Hindlimb muscle (tissue), 1 donor: ENCODE measurements at places on chromosomes 1 and 21. TPM values are rescaled to one million over a fixed set of nuclear protein-coding genes. Genes with fewer than 3 reads are reported as not detected.
A peak's percentile ranks its signal among the peaks of the same experiment; 100 is the strongest.

GRCh38 chr1:15616373-15617172 lies 685 bp upstream of the DDI2 start:
- no peak for DNase-seq

The RNF207 gene
- polyA plus RNA-seq, result 32.9 TPM

DNA sequence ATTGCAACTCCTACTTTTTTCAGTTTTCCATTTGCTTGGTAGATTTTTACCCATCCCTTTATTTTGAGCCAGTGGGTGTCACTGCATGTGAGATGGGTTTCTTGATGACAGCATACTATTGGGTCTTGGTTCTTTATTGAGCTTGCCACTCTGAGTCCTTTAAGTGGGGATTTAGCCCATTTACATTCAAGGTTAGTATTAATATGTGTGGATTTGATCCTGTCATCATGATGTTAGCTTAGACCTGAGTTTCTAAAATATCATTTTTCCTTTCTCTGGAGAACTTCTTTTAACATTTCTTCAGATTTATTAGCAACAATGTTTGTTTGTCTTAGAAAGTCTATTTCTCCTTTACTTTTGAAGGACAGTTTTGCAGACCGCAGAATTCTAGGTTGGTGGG lies 11.8 kb upstream of the S100B start:
- no peak for DNase-seq

DNA sequence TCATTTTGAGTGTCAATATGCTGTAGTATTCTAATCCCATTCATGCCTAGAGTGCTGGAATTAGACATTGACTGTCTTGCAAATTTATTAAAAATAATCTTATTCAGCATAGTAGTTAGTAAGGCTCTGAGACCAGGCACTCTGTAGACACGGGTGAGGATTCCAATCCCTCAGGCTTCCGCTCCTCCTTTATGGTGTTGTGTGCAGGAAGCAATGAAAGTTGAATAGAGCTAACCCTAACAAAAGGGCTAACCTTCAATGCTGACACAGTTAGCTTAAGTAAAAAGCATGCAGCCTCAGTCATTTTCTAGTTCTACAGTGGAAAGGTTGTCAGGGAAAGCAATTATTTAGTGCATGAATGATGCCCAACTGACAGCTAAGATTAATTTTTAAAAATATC lies 199.6 kb upstream of the SGIP1 start:
- no peak for DNase-seq

The TNFRSF8 gene
- polyA plus RNA-seq, result 0.34 TPM

The IGFN1 gene
- polyA plus RNA-seq, result 2.6 TPM

DNA sequence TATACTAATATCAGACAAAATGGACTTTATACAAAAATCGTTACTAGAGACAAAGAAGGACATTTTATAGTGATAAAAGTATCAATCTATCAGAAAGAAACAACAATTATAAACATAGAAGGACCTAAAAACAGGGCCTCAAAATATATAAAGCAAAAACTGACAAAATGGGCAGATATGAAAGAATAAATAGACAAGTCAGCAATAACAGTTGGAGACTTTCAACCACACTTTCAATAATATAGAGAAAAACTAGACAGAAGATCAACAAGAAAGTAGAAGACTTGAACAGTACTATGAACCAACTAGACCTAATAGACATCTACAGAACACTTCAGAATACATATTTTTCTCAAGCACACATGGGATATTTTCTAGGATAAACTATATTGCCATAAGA lies 52.4 kb downstream of the MIS18A start:
- DNase-seq, result no peak

The SAMD13 gene
- 10.7 TPM for polyA plus RNA-seq

GRCh38 chr1:154796303-154796892 lies 73.7 kb downstream of the KCNN3 start:
- DNase-seq, result no peak

- no peak for DNase-seq
These were observed 21.8 kb downstream of the TRPM2 start for GRCh38 chr21:44375281-44375651.

- no peak for DNase-seq
These were observed 1.3 kb upstream of the ZBTB7B start for GRCh38 chr1:155001425-155001674.

The CFH gene
- 98.4 TPM for polyA plus RNA-seq

The GSTM2 gene
- polyA plus RNA-seq, result 157 TPM

DNA sequence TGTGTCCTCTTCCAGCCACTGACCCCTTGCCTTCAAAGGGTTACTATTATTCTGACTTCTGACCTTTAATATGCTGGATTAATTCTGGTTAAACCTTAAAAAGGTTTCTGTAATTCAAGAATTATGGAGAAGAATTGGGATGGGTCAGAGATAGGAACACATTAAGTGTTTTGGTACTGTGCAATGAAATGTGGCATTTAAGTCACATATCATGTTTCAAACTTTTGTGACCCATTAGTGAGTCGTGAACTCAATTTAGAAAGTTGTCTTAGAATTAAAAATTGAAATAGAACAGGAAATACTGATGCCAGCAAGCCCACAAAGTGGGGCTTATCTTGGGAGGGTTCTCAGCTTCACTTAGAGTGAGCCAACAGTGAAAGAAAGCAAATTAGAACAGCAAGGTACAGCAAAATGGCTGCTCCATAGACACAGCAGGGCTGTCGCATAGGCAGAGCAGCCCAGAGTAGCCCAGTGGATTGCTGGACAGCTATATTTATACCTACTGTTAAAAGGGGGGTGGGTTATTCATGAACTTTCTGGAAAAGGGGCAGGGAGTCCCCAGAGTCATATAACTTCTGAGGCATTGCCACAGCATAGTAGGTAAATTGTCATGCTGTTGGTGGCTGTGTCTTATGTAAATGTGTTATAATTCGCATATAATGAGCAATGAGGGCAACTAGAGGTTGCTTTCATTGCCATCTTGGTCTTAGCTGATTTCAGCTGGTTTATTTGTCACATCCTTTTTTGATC lies 10.5 kb downstream of the SCP2 start:
- DNase-seq, result no peak

DNA sequence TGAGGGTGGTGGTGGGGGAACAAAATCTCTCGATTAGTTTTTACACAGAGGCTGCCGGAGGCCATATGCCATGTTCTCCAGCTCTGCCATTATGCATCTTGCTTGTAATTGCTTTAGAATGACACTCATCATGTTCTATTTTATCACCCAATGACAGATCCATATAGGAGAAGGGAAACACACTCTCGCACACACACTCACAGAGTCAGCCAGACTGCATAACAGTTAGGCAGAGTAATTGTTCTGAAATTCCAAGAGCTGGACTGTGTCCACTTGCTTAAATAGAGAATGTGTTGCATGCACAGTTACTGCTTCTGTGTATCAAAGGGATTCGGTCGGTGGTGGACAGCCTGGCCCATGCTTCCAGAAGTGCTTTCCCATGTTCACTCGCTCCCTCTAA lies 30.6 kb downstream of the KCND3 start:
- DNase-seq, result no peak

DNA sequence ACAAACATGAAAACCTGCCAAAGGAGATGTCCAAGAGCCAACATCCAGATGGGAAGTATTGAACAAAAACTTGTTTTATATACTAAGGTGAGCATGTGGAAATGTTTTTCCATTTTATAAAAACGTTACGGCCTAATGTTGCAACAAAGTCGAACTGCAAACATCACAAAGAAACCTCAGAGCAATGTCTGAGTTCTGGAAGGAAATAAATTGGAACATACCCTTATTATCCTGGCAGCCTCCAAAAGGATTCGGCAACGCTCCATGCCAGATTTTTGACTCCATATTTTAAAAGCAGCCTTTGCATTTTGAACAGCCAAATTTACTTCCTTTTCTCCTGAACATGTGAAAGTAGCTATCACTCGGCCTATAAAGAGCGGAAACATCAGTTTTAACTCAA lies 3.3 kb downstream of the ALDH9A1 start:
- DNase-seq, result peak; percentile 48

The RAB3B gene
- polyA plus RNA-seq, result 0.21 TPM

The OR14K1 gene
- not detected for polyA plus RNA-seq
